Fibroblast of the conjunctiva (primary cell): ENCODE measurements at places on chromosomes 12 and 14.

DNA sequence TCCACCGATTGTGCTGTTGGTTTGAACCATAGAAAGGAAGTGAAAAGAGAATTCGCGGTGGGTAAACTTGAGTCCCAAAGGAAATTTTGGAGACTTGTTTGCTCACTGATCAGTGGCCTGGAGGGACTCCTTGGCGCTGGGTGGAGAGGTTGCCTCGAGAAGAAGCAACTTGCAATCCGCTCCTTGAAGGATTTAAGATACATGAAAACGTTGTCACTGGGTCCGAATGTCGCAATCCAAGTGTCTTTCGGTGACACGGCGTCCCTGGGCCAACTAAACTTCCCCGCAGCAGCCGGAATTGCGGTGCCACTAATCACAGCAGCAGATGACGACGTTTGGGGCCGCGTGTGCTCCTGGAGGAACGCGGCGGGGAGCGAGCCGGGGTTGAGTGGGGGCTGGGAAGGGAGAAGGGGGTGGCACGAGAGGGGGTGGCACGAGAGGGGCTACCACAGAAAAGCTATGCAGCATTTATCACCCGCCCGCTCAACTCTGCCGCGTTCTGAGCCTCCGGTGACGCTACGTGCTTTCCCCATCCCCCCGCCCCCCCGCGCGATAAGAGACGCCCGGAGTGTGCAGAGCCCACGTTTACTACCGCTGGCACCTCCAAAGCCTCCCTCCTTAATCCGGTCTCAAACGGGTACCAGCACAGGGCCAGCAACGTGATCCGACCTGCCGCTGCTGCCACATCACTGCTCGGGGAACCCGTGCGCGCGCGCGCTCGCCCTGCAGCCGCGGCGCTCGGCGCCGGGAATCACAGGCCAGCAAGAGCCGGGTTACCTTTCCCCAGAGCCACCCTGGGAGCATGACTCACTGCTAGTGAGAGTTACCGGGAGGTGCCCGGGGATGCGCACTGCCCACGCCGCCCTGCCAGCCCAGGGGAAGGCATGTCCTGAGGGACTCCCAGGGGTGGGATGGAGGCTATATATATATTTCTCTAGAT, 833 bp upstream of the BHLHE41 start:
- DNase-seq: no peak

DNA sequence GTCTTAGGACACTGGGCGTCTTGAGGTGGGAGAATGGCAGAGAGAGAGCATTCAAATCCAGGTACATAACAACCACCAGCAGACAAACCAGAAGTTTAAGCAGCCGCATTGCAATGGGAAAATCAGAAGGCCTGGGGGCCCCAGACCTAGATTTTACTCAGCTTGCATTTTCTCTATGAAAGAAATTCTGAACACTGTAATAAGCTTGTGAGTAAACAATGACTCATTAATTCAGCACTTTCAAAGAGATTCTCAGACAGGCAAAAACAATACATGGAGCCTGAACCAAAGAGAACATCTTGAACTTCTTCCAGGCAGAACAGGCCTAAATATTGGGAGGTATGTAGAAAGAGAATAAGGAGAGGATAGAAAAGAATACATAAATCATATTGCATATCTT, 69.8 kb upstream of the IFNG-AS1 start:
- DNase-seq: no peak

GRCh38 chr14:86521031-86521730, 991.2 kb downstream of the FLRT2 start:
- DNase-seq: no peak

GRCh38 chr12:128810182-128811127, 13.3 kb downstream of the SLC15A4 start:
- no peak for DNase-seq

- peak; percentile 57 for DNase-seq
Observed at GRCh38 chr12:122064780-122065588, 13.6 kb upstream of the MLXIP start.

- no peak for DNase-seq
Observed at GRCh38 chr14:33259764-33260163, 321.1 kb downstream of the NPAS3 start.

DNA sequence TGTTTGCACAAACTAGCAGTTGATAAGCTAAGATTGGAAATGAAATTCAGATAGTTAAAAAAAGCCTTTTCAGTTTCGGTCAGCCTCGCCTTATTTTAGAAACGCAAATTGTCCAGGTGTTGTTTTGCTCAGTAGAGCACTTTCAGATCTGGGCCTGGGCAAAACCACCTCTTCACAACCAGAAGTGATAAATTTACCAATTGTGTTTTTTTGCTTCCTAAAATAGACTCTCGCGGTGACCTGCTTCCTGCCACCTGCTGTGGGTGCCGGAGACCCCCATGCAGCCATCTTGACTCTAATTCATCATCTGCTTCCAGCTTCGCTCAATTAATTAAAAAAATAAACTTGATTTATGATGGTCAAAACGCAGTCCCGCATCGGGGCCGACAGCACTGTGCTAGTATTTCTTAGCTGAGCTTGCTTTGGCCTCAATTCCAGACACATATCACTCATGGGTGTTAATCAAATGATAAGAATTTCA, 335.6 kb downstream of the TMEM121 start:
- DNase-seq: no peak
